ENCODE measurements at places on chromosomes 3 and 15.

GRCh38 chr15:78988361-78988911, 43.6 kb upstream of the CTSH start:
- no peak for DNase-seq

DNA sequence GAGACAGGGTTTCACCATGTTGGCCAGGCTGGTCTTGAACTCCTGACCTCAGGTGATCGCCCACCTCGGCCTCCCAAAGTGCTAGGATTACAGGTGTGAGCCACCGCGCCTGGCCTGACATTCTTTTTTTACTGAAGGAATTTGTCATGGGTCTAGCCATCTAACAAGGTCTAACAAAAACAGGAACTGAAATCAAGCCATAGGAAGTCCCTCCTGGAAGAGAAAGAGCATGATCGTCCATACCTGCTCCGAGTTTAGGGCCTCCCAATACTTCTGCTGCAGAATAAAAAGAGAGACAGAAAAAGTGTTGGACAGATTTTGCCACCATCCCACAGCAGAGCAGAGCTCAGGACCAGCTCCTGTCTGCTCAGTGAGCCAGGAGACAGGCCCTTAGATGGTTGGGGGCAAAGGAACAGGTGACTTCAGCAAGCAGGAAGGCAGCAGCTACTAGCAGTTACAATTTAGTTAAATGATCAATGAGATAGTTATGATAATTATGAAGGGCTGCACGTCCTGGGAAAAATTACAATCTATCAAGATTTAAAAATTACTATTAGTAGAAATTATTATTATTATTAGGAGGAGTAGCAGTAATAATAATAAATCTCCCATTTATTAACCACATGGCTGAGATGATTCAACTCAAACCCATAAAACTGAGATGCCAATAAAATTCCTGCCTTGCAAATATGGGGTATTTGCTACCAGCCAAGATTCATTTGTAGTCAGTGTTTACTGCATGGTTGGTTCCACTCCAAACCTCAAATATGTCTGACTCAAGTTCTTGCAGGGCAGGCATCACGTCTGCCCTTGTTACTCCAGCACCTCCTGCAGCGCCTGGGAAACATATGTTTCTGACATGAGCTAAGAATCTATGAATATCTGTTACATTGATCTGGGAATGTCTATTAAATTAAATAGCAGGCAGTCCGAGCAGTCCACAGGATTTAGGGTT, 40.1 kb downstream of the TMEM44 start:
- no peak for DNase-seq

DNA sequence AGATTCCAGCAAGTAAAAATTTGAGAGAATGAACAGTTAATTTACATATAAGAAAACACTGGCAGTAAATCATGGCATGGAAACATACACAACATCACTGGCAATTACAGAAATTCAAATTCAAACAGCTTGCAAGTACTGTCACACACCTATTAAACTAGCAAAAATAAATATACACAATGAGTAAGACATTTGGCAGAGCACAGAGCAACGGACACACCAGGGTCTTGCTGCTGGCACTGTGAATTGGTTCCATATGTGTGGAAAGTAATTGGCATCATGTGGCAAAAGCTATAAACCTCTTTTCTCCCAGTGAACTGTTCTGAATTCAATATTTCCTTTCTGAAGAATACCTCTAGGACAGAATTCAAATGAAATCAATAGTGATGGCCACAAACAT, 78.3 kb downstream of the LRRK1 start:
- DNase-seq: no peak

GRCh38 chr15:70375586-70375985, 277.9 kb upstream of the TLE3 start:
- DNase-seq: no peak

GRCh38 chr3:140917772-140918171, 23.9 kb upstream of the SLC25A36 start:
- DNase-seq: no peak

DNA sequence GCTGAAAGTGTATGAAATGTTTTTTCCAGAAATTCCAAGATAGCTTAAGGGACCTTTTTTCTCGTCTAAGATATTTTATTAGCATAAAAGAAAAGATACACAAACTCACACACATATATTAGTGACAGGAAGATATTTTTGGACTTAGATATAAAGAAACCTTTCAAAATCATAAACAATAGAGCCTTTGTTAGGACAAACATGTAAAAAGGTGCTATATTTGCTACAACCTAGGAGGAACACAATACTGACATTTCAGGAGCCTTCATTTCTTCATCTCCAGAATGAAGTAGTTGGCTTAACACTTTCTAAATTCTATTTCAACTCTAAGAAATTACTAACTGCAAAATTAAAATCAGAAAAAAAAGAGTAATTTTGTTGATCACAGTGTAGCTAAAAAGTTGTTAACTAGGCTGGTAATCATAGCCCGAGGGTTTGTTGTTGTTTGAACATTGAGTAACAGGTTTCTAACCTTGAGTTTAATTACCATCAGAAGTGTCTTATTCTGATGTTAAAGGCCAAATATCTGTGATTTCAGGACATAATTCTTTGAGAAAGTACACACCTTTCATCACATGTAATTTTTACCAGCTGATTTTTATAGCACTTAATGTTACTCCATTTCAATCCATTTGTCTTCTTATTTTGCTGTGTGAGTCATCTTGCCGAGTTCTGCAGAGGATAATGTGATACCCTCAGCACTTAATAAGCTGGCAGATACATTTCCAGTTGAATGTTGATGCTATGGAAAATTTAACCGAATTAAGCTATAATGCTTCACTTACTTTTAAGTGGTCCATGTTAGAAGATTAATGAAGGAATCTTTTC, 97.3 kb downstream of the MBNL1 start:
- DNase-seq: no peak

- no peak for DNase-seq
Observed at GRCh38 chr15:42508263-42508690, 12.8 kb downstream of the SNAP23 start.

- no peak for DNase-seq
Observed at GRCh38 chr3:124760601-124761000, 30.3 kb downstream of the UMPS start.

DNA sequence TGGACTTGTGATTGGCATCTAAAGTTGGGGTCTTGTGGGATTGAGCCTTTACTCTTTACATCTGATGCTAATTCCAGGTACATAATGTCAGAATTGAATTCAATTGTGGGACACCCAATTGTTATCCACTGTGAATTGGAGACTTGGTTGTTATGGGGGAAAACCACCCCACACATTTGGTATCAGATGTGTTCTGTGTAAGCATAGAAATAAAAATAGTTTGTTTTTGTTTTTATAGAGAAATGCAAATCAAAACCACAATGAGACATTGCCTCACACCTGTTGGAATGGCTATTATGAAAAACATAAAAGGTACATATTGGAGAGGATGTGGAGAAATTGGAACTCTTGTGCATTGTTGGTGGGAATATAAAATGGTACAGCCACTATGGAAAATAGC, 58.5 kb downstream of the CPA3 start:
- DNase-seq: no peak

GRCh38 chr3:53238051-53238850, 17.6 kb downstream of the TKT start:
- DNase-seq: no peak

- DNase-seq: no peak
Observed at GRCh38 chr3:126345641-126346460, 11.4 kb downstream of the KLF15 start.

Data from stimulated activated CD8-positive, alpha-beta memory T cell treated with anti-CD3 and anti-CD28 coated beads, Interleukin-15, amount 100 ng/mL, for 48 hours (primary cell).